Fibroblast of skin of right biceps (primary cell): ENCODE measurements at places on chromosomes 16 and 17.

GRCh38 chr17:74343526-74344284 lies 17.7 kb downstream of the KIF19 start:
- DNase-seq, result no peak

GRCh38 chr17:45729294-45729907 lies 54.7 kb upstream of the CRHR1 start:
- no peak for DNase-seq

GRCh38 chr16:87891764-87892163 lies 22.5 kb upstream of the SLC7A5 start:
- DNase-seq, result no peak

GRCh38 chr17:55152236-55152635 lies 112.5 kb upstream of the HLF start:
- peak; percentile 9 for DNase-seq

DNA sequence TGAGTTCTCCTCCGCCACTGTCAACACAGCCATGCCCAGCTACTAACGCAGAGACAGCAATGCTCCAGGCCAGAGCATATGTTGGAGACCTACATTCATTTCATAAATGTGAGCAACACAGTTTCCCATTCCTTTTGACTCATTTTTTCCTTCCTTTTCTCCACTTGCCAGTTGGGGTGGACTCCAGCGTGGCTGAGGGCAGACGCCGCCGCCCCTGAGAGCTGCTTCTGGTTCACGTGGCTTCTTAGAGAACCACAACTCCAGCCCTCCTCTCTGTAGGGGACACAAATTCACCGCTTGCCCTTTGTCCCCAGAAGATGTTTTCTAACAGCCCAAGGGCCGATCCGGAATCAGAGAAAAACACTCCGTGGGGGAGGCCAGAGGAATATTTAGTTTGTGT lies 45.8 kb upstream of the ZCCHC14 start:
- peak; percentile 52 for DNase-seq

GRCh38 chr16:80791411-80791810 lies 13.0 kb downstream of the CDYL2 start:
- DNase-seq, result no peak

DNA sequence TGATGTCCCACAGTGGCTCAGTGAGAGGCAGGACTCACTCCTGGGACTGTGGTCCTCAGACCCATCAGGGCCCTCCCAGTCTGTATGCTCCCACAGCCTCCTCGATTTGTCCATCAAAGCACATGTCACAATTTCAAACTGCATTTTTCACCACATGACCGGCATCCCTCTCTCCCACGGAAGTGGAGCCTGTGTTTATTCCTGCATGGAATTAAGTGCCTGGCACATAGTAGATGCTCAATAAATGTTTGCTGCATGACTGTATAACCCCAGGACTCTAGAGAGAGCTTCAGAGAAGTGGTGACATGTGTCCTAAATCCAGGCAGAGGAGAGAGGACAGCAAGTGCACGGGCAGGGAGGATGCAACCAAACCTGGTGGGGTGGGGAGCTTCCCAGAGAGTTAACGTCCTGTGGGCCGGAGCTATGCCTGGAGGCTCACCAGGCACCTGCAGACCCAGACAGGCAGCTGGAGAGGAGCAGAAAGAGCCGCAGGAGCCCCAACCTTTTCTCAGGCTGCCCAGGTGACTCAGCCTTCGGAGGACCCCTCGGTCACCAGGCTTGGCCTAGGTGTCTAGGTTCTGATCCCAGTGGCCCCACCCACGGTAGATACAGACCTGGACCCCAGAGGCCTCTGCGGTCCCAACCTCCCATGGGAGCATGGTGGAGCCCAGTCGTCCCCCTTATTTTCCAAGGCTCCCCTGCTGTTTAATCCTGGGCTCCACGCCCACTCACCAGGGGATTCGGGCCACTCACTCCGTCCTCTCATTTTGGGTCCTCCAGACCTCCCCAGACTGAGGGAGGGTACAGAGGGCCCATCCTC lies 5.8 kb downstream of the CDH5 start:
- no peak for DNase-seq

- no peak for DNase-seq
These were observed 148.5 kb upstream of the PLCG2 start for GRCh38 chr16:81630635-81631031.

DNA sequence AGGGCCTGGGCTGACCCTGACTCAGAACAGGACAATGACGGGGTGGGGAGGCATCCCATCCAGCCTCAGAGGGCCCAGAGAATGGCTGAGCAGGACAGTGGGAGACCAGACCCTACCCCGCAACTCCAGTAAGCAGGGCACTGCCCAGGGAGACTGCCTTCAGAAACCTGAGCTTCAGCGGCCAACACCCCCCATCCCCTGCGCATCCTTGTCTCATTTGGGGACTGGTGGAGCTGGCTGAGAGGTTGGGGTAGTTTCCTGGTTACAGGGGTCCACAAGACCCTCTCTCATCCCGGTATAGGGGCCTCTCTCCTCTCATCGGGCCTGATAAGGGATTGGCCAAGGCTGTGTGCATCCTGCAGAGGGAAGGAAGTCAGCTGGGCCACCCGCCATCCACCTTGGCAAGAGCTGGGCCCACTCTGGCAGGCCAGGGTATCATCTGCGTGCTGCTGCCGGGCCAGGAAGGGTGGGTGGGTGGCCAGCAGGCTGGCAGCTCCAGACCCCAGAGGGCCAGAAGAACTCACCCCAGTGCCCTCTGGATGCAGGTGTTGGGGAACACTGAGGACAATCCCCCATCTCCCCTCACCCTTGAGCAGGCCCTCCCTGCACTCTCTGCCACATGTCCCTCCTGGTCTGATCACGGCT lies 229.1 kb downstream of the KATNIP start:
- no peak for DNase-seq

DNA sequence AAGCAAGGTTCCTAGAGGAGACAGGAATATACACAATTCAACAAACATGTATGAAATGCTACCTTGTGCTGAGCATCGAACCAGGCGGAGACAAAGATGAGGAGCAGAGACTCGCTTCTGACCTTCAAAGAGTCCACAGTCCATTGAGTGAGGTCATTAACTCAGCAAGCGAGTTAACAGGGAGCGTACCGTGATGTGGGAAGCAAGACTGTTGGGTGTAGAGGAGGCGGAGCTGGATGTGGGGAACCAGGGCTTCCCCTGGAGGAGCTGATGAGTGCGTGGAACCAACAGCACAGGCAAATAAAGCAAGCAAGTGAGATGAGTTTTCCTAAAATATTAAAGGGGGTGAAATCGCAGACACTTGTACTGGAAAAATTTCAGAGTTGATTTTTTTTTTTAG lies 65.0 kb downstream of the NXN start:
- no peak for DNase-seq

GRCh38 chr17:27577884-27578717 lies 52.9 kb upstream of the LGALS9 start:
- DNase-seq, result peak; percentile 77

GRCh38 chr17:81006891-81007290 lies 15.2 kb downstream of the CHMP6 start:
- DNase-seq, result no peak

- no peak for DNase-seq
These were observed 1254.5 kb upstream of the GOT2 start for GRCh38 chr16:59988591-59988990.

DNA sequence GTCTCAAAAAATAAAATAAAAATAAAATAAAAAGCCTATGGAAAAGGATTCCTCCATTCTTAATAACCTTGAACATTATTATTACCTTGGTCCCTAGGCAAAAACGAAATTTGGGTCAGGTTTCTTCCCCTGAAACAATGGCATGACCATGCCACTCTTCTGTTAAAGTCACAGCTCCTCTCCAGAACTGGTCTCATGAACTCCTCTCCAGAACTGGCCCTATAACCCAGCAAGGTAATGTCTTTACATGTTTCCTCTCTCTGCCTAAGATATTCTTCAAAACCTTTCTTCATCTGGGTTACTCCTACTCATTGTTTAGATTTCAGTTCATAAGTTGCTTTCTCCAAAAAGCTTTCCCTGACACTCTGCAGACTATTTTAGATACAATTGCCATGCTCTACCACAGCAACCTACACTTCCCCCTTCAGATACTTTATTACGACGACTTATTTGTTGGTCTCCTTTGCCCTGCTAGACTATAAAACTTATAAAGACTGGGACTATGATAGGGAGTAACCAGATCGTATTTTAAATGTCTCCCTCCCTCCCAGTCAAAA lies 13.5 kb downstream of the TRIM37 start:
- no peak for DNase-seq

DNA sequence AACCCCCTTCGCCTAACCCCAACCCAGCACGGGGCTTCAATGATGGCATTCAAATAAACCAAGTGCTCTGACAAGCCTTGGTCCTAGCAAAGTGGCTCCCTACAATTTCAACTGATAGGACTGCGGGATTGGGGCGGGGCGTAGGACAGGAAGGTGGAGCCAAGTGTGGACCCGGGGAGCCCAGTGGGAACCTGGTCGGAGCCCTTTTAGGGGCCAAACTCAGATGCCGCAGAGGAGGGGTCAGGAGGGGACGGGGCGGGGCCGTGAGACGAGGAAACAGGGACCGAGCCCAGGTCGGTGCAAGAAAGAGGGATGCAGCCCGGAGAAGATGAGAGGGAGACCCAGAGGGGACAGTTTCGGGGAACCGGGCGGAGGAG lies 13.2 kb upstream of the CDIPT start:
- no peak for DNase-seq

GRCh38 chr17:45651145-45651709 lies 132.9 kb upstream of the CRHR1 start:
- no peak for DNase-seq

- DNase-seq, result no peak
These were observed 24.8 kb downstream of the TTLL6 start for GRCh38 chr17:48792033-48792798.

GRCh38 chr17:72151565-72152386 lies 31.0 kb downstream of the SOX9 start:
- DNase-seq, result peak; percentile 55

DNA sequence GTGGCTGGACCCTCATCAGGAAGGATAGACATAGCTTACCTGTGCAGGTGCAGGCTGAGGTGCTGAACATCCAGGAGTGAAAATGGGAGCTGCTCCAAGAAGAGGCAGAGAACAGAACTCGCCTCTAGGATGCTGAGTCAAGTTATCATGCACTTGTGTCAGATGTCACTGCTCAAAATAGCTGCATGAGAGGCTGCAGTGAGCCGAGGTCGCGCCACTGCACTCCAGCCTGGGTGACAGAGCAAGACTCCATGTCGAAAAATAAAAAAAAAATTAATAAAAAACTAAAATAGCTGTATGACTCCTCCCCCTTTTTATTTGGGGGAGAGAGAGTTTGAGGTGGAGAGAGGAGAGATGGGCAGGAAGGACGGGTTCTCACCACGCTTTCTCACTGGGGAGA lies 148.8 kb downstream of the FOXL1 start:
- no peak for DNase-seq

GRCh38 chr16:50297301-50298074 lies 31.1 kb downstream of the ADCY7 start:
- no peak for DNase-seq

GRCh38 chr17:8153957-8154607 lies 1.9 kb upstream of the PER1 start:
- peak; percentile 99 for DNase-seq

DNA sequence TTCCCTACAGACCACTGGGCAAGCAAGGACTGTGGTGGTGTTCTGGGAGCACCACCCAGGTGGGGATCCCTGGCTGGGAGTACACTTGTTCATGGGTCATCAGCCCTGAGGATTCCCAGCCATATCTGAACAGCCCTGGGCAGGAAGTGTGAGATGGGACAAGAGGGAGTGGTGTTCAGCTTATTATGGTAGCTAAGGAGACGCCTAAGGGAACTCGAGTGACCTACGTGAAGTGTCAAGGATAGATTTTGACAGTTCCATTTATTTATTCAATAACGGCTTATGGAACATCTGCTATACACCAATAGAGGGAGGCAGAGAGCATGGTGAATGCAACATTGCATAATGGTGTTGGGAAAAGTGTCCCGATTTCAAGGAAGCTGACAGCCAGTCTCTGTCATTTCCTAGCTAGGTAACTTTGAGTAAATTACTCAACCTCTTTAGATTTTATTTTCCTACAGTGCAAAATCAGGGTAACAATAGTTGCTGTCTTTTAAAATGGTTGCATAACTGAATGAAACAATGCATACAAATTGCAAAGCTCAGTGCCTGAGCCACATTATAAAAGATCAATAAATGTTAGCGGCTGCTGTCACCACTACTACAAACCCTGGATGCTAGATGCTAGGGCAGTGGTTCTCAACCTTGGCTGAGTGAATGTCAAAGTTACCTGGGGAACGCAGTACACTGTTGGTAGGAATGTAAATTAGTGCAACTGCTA lies 534.1 kb downstream of the GRIN2A start:
- DNase-seq, result peak; percentile 37

GRCh38 chr16:71353736-71354135 lies 4.8 kb upstream of the CALB2 start:
- DNase-seq, result no peak

- DNase-seq, result no peak
These were observed 1.4 kb downstream of the ARSG start for GRCh38 chr17:68292689-68293040.

DNA sequence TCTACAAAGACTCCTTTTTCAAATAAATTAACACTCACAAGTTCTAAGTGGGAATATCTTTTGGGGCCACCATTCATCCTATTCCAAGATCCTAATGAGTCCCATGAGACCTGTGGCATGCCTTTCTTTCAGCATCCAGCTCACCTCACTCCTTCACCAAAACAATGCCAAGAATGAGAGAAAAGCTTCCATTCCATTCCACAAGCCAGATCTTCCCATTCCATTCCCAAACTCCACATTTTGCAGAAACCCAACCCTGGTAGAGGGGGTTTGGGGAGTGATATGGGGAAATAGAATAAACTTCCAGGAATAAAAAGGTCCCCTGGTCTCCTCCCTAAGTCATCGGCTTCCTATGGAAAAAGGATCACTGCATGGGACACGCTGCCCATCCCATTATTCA lies 392.2 kb downstream of the NPIPA8 start:
- DNase-seq, result peak; percentile 17

DNA sequence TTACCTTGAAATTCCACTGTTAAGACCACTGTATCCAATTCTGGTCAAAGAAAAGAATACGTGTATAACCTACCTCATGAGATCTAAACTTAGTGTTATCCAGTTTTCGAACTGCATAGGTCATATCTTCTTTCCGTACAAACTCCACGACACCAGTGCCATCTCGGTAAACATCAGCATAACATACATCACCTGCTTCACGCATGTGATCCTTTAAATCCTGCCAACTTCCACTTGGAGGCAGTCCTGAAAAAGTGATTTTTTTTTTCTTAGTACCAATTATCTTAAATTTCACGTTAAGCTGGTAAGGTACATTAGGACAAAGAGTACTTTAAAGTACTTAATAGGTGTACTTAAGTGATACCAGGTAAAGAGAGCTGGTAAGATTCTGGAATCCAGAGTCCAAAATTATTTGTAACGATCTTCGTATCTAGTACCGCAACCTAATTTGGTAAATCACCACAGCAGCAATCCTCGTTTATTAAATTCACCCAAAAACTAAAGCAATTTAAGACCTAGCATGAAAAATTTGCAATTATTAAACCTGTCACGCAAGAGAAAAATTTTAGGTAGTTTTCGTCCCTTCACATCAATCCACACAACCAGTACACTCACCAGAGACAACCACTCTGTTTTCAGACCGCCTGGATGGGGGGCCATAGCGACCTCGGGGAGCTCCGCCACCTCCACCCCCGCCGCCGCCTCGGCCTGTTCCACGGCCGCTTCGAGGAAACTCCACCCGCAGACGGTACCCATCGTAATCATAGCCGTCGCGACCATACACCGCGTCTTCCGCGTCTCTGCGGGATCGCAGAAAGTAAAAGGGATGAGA lies 1.1 kb downstream of the SRSF1 start:
- DNase-seq, result no peak
